Retina (tissue), 1 donor: ENCODE measurements at places on chromosomes 12 and 14.

DNA sequence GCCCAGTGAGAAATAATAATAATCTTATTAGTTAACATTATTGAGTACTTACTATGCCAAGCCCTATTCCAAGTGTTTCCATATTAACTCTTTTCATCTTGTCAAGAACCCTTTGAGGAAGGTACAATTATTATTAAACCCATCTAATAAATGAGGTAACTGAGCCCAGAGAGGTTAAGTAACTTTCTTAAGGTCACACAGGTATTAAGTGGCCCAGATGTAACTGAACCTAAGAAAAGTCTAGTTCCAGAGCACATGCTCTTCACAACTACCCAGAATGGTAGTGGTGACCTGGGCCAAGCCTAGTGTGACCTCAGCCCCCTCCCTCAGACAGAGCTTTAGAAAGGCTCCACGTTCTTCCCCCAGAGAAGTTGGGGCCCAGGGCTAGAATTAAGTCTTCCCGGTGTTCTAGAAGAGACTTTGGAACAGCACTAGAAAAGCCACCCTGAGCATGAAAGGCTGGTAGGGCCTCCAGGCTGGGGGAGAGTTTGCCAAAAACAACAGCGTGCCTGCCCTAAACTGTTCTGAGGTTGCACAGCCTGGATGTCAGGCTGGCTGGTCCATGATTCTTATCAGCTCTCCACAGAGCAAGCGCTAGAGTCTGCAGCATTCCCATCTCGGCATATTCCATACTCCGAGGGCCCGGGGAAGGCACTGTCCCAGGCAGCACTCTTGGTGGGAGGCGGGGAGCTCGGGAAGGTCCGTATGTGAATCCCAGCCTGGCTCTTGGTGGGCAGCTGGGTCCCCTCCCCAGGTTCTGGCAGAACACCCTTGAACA is 41.3 kb upstream of the CTDSP2 start:
- DNase-seq, result no peak

DNA sequence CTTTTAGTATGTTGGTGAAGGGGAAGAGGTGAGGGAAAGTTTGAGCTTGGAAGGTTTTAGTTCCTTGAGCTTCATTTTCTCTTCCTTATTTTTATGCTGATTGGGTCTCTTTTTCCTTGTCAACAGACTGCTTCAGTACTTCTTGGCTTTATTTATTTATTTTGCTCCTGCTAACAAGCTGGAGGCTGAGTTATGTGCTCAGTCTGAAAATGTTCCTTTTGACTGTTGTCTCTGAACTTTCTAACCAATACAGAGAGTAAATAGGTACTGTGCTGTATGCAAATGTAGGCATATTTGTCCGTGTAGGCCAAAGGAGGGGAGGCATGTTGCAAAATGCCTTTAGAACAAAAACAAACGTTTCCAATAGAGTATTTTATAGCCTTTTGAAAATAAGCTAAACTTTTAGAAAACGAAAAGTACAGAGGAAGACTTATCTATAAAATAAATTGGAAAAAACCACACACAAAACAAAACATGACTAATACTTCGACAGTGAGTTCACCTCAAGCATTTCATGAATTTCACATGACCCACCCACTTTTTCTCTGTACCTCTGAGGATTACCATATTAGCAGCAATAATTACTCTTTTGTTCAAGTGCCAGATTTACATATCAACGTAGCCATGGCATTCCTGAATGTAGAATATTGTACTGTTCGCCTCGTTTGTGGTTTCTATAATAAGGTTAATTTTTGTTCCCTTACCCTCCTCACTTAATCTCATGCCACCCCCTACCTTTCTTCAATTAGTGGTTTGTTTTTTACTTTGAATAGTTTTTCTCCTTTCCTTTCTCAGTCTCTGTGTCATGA is 4.7 kb upstream of the CREBL2 start:
- no peak for DNase-seq

DNA sequence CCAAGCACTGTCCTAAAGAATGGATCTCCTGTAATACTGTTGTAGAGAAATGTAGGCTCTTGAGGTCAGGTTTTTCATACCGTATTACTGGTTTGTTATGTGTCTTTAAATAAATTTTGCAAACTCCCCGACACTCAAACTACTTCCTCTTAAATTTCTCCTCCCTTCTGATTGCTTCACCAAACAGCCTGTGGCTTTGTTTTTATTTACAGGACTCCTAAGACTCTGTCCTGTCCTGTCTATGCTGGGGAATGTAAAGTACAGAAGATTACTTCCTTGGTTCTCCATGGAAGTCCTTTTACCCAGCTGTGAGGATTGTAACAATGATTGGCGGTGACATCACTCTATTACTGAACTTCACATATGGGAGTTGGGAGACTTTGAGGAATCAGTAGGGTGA is 873.5 kb downstream of the DIO2 start:
- no peak for DNase-seq

DNA sequence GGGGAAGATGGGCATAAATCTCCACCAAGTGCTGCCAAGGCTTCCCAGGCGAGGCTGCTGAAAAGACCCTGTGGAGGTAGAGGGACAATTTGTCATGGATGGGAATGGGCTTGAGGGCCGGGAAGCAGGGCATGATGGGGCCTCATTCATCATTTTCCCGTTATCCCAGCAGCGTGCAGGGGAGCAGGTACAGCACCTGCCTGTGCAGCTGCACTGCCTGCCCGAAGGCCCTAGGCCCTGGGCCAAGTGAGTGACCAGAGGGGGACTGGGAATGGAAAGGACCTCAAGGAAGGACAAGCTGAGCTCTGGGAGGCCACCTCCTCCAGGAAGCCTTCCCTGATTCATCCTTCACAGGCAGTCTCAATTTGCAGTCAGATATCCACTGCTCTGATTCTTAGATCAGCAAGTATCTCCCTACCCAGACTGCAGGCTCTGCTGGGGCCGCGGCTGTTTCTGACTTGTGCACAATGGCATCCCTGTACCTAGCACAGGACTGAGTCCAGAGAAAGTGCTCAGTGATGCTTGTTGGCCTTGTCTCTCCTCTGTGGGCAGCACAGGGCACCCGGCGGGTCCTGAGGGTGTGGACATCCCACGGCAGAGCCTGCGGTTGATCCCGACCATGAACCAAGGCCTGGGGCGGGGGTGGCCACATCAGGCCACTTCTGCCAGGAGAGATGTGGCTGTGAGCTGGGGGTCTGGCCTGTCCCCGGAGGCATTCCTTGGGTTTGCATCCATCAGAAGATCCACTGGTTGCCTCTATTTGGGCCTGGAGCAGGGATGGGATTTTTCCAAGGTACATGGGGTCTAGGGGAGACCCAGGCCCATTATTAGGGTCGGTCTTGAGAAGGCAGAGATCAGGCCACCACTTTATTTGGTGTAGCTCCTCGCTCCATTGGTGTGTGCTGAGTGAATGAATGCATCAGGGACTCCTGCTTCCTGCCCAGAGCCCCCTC is 167.3 kb upstream of the RTL1 start:
- no peak for DNase-seq
